Nephron progenitor cell (in vitro differentiated cells): ENCODE measurements at places on chromosomes 6 and 20.

DNA sequence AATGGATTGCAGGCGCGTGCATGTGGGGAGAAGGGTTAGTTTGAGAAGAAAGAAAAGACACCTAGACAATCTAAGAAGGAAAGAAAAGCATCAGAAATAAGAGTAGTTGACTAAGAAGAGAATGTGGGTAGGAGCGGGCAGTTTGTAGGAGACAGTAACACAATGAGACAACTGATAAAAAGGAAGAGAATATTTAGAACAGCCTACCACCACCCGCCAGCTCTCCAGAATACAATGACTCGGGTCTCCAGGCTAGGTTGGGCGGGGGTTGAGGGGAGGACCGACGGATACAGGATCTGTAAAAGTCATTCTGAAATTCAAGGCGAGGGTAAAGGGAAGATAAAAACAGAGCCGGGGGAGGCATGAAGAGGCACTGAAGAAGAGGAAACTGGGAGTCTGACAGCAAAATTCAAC is 712 bp downstream of the ABHD16A start:
- no peak for DNase-seq

DNA sequence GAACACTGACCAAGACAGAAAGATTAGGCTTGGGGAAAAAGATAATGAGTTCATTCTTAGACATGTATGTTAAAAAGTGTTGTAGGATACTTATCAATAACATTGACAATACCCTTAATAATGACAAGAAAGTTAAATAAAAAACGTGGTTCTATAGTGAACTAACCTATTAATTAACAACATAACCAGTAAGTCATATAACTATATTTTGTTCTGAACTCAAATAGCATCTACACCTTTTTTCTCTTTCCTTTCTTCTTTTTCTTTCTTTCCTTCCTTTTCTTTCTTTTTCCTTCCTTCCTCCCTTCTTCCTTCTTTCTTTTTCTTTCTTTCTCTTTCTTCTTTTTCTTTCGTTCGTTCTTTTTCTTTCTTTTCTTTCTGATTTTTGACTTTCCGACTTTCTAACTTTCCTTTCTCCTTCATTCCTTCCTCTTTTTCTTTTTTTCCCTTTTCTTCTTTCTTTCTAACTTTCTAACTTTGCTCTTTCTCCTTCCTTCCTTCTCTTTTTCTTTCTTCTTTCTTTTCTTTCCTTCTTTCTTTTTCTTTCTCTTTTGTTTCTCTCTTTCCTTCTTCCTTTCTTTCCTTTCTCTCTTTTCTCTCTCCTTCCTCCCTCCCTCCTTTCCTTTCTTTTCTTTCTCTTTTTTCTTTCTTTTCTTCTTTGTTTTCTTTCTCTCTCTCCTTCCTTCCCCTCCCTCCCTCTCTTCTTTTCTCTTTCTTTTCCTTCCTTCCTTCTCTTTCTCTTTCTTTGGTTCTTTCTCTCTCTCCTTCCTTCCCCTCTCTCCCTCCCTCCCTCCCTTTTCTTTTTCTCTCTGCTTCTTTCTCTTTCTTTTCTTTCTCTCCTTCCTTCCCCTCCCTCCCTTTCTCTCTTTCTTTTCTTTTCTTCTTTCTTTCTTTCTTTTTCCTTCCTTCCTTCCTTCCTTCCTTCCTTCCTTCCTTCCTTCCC is 24.6 kb downstream of the PRSS35 start:
- no peak for DNase-seq

DNA sequence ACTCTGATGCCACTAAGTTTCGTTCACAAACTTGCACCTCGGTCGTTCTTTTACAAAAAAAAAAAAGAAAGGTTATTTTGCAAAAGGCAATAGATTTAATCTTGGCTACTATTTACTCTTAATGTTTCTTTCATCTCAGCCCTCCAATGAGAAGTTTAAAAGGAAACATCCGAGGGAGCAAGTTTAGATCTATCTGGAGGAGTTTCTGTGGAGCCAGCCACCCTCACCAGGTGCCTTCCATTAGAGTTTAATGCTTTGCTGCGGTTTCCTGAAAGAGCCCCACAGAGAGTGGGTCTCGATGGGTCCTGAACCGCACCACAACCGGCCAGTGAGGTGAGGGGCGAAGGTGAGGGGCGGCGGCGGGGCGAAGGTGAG is 632 bp downstream of the PRKN start:
- DNase-seq, result no peak

DNA sequence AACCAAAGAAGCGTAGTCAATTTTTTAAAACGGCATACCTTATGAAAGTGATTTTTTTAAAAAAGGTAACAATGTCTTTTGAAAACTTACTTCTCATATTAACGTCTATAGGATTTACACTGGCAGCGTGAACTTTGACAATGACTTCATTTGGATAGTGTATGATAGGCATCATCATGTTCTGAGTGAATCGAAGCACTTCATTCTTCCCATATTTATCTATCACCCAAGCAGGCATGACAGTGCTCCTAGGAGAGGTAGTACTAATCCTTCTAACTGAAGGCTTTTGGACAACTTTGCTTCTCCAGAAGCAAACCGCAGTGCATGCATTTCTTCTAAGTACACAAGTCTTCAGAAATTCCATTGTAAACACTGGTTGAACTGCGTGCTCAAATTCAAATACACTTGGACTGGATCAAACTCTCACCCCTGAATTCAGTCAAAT is 618 bp downstream of the RTN4IP1 start:
- no peak for DNase-seq

DNA sequence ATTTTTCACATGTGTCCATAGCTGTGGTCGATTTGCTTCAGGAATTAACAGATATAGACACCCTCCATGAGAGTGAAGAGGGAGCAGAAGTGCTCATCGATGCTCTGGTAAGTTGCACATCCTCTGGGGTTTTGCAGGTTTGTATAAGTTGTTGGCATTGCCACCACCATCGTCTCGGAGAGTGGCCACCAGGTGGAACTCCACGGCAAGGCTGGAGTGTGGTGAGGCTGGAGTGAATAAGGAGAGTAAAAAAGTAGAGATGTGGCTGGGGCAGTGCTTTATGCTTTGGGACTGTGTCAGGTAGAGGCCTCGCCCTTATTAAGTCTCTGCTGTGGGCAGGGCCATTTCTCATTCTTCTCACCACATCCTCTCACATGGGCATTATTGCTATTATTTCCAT is 63.7 kb downstream of the CTNNBL1 start:
- DNase-seq, result no peak

GRCh38 chr20:33202451-33202850 is 14.7 kb upstream of the BPIFA3 start:
- DNase-seq, result no peak
